ENCODE measurements at places on chromosomes 16 and 17.

- no peak for DNase-seq
These were observed 1.0 kb upstream of the FBRS start for GRCh38 chr16:30656974-30657865.

DNA sequence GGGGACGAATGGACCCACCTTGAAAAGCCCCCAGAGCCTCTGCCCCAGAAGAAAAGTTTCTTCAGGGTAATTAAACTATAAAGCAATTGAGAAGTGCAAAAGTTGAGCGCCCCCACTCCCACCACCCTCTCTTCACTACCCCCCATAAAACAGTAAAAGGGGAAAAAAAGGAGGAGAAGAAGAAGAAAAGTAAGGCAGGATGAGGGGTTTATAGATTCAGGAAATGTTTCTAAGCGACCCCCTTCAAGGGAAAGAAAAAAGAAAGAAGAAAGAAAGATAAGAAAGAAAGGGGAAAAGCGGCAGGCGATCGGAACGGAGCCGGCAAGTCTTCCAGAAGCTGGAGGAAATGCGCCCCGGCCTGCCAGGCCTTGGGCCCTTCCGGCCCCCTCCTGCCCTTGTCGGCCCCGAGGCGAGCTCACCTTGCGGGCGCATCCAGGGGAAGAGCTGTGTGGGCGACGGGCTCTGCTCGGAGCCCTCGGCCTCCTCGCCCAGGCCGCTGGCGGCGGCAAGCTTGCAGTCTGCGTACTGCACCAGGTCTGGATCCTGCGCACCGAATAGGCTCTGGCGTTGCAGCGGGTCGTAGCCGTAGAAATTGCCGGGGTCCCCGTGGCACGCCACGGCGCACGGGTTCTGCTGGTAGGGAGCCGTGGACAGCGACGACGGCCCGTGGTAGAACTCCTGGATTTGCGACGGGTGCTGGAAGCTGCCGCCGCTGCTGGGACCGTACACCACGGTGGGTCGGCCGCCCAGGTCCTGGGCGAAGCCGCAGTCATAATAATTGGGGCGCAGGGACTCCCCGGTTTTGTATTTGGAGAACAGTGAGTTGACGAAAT, 1.0 kb downstream of the HOXB8 start:
- DNase-seq = no peak

GRCh38 chr16:22734368-22734767, 79.6 kb upstream of the HS3ST2 start:
- DNase-seq = no peak

- peak; percentile 55 for DNase-seq
These were observed 550 bp upstream of the RNF213 start for GRCh38 chr17:80260069-80260535.

DNA sequence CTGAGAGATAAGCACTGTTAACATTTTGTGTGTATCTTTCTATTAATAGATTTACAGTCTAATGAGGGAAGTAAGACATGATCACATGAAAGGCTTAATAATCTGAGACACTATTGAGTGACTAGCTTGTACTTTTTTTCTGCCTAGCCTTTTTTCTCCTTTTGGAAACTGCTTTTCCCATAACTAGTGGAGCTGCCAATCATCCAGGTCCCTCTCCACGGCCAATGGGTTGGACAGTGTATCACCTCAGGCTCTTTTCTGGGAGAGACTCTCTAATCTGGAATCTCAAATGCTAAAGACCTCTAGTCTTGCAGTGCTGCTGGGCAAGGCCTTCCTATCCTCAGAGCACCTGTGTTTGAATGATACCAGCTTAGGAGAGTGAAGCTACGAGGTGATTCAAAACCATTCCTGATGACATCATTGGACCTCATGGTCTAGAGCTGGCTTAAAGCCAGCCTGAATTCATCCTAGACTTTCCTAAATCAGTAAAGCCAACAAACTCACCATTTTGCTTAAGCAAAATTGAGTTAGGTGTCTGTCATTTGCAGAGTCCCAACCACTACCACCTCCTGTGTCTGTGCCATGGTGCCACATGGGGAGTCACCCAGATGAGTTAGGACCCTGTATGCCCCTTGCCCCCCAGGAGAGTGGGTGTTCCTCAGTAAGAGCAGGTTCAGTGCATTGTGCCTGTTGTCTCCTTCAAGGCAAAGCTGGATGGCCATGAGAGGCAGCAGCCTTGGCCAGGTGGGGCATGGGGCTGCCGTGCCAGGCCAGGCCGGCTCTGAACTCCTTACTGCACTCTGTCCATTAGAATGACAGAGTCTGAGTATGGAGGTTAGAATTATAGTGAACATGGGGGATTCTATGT, 62.9 kb downstream of the SPECC1 start:
- DNase-seq = no peak

DNA sequence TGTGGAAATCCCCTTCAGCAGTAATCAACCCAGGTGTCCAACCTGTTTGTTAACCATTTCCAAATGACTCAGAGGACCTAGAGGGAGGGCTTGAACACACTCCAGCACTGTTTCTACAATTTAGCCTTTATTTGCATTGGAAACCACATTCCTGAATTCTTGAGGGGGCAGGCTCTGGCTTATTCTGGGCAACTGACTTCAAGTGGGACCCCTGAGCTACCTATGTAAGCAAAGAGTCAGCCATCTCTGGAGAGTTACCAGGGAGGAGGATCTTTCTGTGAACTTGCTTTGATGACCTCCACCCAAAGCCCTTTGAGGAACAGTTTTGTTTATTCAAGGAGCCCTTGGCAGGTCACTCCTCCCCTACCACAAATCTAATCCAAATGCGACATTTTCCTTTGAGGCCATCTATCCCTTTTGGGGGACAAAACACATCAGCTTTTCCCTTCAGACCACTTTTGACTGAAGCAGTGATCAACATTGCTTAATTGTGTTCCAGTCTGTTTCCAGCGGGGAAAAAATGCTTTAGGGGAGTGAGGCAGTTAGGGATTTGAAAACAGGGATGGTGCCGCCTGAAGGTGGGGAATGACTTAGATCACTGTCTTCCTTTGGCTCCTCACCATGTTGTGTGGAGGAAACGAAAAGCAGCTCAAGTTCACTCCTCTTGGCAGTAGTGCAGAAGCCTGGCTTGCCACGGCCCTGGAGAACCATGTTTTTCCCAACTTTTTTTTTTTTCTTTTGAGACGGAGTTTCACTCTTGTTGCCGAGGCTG, 46.2 kb downstream of the TUBD1 start:
- DNase-seq = no peak
